ENCODE measurements at places on chromosomes 7 and 10.

DNA sequence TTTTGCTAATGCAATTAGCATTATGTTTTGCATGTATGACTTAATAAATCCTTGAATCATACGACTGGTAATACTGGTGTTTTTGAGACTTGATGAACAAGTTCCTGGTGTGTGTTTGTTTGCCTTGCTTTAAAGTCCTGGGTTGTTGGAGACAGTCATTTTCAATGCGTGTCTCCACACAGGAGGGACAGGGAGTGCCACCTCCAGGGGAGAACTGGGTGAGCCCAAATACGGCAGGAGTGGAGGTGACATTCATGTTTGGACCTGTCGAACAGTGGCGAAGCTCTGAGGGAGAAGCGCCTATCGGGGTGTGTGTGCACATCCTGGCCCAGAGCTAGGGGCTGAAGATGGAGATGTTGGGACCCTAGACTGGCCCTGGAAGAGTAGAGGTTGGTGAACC, 43.8 kb downstream of the DAGLB start:
- DNase-seq, result no peak

GRCh38 chr7:8092140-8092539, 123.5 kb downstream of the GLCCI1 start:
- DNase-seq, result no peak

DNA sequence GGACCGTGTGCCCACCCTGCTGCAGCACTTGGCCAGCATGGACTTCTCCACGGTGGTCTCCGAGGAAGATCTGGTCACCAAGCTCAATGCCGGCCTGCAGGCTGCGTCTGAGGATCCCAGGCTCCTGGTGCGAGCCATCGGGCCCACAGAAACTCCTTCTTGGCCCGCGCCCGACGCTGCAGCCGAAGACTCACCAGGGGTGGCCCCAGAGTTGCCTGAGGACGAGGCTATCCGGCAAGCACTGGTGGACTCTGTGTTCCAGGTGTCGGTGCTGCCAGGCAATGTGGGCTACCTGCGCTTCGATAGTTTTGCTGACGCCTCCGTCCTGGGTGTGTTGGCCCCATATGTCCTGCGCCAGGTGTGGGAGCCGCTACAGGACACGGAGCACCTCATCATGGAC, 1.4 kb downstream of the RBP3 start:
- DNase-seq, result no peak

- DNase-seq, result no peak
Measured at GRCh38 chr10:80878330-80878729, 340.6 kb downstream of the SH2D4B start.

DNA sequence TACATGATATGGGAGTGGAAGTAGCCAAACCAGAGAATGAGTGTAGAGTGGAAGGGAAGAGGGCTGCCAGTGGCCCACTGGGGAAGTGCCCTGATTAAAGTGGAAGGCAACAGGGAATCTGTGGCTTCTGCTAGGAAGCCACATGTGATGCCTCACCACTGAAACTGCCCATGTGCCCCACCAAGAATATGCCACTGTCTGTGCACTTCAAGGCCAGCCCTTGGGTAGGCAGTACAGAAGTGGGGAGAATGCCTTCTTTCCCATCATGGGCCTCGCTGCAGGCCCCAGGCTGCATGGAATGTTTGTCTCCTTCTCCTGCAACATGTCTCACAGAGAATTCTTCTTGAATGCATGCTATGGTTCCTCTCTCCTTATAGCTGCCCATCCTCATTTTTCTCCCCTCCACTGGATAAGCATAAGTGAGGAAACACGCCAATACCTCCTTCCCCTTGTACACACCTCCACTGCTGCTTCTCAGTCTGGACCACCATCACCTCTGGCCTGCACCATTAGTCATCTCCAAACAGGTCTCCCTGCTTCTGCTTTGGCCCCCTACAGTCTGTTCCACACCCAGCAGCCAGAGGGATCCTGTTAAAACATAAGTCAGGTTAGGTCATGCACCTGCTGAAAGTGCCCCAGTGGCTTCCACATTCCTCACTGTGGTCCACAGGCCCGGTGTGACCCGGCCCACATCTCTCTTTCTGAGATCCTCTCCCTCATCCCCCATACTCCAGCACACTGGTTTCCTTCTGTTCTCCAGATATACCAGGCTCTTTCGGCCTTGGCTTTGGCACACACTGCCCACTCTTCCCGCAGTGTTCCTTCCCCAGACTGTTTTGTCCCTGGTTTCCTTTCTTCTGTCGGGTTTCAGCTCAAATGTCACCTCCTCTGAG, 37.1 kb downstream of the SNX10 start:
- DNase-seq, result no peak

DNA sequence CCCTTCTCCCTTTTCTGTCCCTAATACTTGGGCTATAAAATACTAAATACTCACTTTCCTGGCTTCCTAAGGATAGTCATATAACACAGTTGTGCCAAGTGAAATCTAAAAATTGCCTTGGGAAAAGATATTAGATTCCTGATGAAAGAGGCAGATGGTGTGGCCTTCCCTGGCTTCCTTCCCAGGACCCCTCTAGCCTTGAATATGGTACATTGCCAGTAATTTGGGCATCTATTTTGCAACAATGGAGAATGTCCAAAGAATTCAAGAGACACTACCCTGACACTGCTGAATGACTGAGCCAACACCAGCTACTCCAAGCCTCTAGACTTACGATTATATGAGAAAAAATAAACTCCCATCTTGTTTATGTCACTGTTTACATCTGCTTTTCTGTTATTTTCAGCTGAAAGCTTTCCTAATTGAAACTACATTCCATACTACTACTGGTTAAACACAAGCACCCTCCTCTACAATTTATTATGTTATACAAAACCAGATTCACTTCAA, 17.9 kb downstream of the COPG2 start:
- DNase-seq, result no peak

DNA sequence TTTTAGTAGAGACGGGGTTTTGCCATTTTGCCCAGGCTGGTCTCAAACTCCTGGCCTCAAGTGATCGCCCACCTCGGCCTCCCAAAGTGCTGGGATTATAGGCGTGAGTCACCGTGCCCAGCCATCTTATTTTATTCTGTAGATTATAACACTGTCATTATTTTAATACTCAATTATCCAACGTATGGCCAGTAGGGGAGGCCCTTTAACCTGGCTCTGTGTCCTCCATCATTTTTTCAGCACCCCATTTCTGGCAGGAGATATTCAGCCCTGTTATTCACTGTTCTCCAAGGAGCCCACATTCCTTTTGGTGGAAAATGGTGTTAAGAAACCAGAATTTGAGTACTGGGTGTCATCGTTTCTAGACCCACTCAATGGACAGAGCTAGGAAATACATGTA, 31.5 kb downstream of the PDSS1 start:
- DNase-seq, result no peak

DNA sequence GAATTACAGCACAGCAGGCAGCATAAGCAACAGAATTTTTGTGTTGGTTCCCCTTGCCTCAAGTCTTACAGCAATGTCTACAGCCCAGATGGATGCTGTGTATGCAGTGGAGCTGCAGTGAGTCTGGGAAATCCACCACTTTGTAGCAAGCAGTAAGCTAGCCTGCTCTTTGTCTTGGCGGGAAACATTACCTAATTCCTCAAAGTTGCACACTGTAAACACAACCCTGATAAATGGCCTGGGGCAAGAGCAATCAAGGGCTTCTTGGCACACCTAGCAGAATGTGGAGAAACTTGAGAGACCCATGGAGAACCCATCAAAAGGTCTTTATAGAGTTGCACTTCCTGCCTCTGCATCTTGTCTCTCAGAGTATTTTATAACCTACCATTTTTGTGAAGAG, 102.0 kb upstream of the FOXP2 start:
- no peak for DNase-seq

GRCh38 chr10:38038107-38038931, 27.8 kb downstream of the ZNF33A start:
- DNase-seq, result no peak

DNA sequence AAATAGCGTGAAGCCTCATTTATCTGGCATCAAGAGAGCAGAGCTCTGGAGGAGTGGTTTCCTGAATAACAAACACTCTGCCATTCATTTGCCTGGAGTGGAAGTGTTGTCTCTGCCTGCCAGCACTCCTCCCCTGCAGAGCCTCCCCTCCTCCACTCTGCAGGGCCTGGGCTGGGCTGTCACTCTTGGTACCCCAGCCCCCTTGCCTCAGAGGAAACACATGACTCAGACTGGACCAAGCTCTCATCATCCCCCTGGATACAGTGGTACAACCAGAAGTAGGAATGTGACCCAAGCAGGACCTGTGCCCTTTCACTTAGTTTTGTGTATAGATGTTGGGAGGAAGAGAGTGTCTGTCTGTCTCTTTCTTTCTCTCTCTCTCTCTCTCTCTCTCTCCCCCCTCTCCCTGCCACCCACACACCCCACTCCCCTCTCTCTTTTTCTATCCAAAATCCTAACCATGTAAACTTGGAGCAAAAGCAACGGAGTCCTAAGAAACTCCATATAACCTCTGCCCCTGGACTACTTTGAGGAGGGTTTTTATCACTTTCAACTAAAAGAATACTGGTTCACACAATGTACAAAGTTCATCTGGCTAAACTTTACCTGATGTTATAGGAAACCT, 43.9 kb downstream of the DOCK4 start:
- no peak for DNase-seq

DNA sequence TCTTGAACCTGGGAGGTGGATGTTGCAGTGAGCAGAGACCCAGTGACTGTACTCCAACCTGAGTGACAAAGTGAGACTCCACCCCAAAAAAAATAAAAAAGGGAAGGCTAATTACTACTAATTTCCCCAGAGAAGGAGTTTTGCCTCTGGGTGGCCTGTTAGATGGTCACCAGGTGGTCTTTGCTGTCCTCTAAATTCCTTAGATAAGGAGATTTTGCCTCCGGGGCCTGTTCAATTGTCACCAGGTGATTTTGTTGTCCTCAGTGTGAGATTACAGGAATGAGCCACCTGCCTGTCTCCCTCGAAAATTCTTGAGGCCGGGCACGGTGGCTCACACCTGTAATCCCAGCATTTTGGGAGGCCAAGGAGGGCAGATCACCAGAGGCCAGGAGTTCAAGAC, 24.4 kb upstream of the ZMIZ2 start:
- no peak for DNase-seq

GRCh38 chr10:114810926-114811325, 10.7 kb upstream of the FHIP2A start:
- no peak for DNase-seq

DNA sequence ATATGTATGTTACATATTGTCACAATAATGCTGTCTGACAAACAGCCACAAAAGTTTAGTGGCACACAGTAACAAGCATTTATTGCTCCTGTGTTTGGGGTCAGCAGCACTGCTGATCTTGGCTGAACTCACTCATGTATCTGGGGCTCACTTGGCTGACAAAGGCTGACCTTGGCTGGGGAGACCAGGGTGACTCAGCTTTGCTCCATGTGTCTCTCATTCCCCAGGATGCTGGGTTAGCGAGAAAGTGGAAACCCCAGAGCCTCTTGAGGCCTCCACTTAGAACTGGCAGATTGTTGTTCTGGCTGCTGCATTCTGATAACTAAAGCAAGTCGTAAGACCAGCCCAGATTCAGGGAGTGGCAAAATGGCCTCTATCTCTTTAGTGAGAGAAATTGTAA, 217.3 kb upstream of the HABP2 start:
- no peak for DNase-seq

GRCh38 chr10:11783558-11783865, 39.6 kb upstream of the PROSER2 start:
- DNase-seq, result no peak

DNA sequence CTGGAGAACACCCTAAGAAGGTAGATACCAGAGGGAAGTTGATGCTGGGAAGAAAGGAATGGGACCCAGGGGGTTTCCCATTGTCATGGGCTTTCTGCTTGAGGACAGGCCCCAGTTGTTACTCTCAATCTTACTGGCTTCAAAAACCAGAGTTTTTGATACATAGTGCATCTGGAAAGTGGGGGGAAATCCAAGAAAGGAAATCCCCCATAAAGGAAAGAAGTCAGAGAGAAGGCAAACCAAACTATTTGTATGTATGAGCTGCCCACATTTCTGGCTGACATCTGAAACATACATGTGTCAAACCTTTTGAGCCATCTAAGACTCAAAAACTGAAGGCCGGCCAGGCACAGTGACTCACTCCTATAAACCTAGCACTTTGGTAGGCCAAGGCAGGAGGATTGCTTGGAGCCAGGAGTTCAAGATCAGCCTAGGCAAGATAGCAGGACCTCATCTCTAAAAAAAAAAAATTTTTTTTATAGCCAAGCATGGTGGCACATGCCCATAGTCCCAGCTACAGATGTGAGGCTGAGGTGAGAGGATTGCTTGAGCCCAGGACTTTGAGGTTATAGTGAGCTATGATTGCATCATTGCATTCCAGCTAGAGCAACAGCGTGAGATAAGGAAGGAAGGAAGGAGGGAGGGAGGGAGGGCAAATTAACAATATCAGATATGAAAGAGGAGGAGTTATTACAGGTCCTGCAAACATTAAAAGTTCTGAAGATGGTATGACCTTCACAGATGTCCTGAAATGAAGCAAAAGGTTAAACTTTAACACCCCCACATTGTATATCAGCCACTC, 6.7 kb upstream of the COA1 start:
- DNase-seq, result no peak

DNA sequence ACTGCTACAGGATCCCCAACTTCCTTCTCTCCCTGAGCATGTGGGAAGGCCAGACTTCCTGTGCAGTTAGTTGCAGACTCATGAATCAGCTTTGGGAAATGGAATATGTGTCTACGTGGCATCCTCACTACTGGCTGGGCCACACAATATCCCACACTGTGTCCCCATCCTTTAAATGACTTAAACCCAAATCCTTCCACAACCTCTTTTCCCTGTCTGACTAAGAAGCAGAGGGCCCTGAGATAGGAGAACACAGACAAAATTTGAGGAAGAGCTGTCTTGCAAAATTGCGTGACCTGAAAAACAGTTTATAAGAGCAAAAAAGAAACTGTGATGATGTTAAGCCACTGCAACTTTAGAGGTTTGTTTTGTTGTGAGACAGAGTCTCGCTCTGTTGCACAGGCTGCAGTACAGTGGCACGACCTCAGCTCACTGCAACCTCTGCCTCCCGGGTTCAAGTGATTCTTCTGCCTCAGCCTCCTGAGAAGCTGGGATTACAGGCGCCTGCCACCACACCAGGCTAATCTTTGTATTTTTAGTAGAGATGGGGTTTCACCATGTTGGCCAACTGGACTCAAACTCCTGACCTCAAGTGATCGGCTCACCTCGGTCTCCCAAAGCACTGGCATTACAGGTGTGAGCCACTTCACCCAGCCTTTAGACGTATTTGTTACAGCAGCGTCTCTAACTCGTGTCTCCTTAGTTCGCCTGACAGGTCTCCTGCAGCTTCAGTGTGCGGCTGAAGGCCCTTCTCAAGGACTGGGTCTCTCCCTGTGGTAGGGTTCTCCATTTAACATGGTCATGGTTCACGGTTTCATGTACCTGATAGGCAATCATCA, 46.9 kb upstream of the SFMBT2 start:
- no peak for DNase-seq

DNA sequence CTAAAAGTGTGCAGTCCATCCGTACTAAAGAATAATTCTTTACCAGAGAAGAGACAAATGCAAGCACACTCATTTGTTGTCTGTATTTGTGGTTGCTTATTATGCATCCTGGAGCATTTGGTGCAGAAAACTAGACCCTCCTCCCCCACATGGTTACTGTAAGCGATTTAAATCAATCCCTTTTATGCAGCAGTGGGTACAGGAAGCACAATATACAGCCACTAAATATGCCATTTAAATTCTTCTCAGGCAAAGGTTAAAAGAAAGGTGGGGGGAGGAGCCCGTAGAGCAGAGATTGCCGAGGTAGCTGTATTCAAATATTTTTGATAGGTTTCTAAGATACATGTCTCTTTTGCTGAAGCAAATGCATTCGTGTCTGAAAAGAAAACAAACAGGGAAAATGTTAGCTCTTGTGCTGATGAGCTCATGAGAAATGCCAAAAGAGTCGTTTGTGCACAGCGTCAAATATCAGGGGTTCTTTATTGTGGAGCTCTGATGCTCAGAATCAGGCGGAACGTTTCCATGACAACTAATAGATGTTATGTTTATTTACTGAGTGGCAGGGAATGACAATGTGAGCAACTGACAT, 131.3 kb upstream of the NPVF start:
- no peak for DNase-seq
